Amniotic stem cell (primary cell): ENCODE measurements at places on chromosomes 16 and 17.

DNA sequence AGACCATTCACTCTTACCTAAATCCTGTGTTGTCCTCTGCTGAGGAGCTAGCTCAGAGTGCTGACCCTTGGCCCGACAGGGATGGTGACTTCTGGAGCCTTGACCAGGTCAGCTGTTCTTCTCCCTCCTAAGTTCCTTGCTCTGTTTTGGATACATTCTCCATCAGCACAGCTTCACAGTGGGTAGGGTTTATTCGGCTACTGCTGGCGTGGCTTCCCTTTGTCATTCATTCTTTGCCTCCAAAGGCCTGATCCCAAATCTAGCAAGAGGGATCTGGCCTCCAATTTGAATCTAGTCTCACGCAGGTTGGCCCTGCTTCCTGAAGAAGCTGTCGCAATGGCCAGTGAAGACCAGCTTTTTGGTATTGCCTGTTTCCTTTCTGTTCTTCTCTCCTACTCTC lies 116.6 kb downstream of the SHISA9 start:
- DNase-seq: no peak

GRCh38 chr17:418421-418751 lies 65.8 kb upstream of the RPH3AL start:
- DNase-seq: no peak

DNA sequence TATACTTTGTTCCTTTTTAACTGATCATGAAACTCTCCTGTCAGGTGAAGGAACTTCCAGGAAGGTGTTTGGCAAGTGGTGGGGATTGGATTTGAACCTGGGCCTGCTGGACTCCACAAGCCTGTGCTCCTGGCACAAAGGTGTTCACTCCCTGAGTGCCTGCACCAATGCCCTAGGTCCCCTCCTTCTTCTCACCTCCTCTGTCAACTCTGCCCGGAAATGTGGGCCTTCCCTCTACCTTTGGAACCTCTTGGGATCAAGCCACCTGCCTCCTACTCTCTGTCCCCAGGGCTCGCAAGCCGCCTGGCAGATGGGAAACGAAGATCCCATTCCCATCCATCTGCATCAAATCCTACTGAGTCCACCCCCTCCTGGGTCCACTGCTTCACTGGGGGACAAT lies 40.0 kb downstream of the RTN4RL1 start:
- no peak for DNase-seq

GRCh38 chr17:413706-414380 lies 61.2 kb upstream of the RPH3AL start:
- no peak for DNase-seq

DNA sequence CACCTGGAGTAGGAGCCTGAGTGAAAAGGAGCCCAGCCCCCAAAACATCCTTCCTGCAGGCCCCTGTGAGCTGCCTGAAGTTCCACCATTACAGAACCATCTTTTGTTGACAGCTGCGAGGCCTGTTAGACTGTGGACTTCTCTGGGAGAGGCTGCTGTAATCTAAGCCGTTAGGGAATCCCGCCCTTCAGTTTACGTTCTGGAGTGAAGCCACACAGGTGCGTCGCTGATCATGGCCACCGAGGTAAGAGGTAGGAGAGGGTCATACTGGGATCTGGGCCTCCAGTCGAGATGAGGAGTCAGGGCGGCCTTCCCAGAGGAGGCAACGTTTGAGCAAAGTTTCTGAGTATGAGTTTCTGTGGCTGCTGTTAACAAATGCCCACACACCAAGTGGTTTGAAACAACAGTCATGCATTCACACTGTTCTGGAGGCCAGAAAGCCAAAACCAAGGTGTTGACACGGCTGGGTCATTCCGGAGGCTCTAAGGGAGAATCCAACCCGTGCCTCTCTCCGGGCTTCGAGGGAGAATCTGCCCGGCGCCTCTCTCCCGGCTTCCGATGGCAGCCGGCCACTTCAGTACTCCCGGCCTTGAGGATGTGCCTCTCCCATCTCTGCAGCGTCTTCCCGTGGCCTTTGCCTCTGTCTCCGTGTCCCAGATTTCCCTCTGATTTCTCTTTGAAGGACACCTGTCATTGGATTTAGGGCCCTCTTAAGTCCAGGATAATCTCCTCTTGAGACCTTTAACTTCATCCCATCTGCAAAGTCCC lies 26.6 kb upstream of the ATP2C2 start:
- DNase-seq: no peak
